MV-4-11 (cell line): ENCODE measurements at places on chromosomes 7 and 10.

DNA sequence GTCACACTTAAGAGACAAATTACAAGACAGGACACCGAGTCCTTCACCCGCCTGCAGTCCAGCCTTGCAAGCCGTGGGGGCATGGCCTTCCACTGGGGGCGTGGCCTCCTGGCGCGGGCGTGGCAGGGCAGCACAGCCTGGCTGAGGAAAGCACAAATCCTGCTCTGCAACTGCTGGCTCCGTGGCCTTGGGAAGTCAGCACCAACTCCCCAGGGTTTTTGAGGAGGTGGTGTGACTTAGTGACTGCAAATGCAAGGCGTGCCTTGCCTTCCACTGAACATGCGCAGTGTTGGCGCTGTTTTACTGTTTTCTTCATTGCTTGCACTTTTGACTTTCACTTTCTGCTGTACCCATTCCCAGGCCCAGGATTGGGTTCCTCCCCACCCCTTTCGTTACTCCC lies 12.9 kb upstream of the BMS1 start:
- no peak for DNase-seq

DNA sequence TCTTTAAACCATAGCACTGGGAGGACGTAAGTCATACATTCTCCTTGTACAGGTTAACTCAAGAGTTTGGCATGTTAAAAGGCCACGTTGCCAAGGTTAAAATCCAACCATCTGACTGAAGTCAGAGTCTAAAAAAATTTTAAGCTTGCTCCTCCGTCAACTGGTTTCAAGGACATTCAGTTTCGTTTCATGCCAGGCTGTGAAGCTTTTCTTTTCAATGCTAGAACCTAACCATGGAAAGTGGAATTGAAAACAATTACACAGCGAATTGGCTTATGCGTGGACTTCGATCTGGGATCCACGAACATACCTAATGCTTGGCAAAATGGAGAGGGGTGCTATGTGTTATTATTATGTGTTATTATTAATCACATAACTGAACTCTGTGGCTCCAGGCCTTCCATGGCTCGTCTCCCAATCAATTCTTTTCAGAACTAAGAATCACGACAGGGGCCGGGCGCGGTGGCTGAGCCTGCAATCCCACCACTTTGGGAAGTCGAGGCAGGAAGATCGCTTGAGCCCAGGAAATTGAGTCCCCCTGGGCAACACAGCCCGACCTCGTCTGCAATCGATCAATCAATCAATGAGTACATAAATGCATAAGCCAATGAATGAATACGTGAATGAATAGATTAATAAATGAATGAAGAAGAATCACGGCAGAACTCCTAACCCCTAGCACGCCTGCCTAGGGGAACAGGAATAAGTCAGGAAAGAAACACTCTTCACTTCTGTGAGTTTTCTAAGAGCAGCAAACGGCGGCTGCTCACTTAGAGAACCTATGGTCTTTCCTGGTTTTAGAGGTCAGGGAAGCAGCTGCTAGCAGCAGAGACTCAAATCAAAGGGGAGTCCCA lies 733 bp upstream of the ARL5B start:
- peak; percentile 47 for DNase-seq

GRCh38 chr10:30789806-30790205 lies 160.3 kb upstream of the LYZL2 start:
- DNase-seq: no peak

- DNase-seq: peak; percentile 59
Observed at GRCh38 chr10:100878291-100878910, 34.4 kb upstream of the SLF2 start.

- DNase-seq: peak; percentile 70
Observed at GRCh38 chr10:7085913-7086589, 324.8 kb downstream of the SFMBT2 start.

- DNase-seq: no peak
Observed at GRCh38 chr10:30227481-30227880, 121.6 kb downstream of the MTPAP start.

DNA sequence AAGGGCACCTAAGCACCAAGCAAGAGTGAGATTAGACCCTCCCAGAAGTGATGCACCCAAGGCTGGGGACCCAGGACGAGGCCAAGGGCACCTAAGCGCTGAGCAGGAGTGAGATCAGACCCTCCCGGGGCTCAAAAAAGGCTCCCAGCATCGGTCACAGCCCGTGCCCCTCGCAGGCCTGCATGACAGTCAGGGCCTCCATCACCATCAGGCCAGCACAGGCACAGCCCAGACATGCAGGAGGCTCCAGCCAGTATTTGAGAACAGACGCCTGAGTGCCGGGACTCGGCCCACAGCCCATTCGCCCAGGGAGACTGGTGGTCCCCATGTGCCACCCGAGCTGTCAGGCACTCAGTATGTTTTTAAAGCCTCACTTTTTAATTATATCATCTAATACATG lies 595.9 kb downstream of the PTPRN2 start:
- DNase-seq: no peak
